Suppressor macrophage (primary cell): ENCODE measurements at places on chromosomes 4 and X.
A peak's percentile ranks its signal among the peaks of the same experiment; 100 is the strongest.

DNA sequence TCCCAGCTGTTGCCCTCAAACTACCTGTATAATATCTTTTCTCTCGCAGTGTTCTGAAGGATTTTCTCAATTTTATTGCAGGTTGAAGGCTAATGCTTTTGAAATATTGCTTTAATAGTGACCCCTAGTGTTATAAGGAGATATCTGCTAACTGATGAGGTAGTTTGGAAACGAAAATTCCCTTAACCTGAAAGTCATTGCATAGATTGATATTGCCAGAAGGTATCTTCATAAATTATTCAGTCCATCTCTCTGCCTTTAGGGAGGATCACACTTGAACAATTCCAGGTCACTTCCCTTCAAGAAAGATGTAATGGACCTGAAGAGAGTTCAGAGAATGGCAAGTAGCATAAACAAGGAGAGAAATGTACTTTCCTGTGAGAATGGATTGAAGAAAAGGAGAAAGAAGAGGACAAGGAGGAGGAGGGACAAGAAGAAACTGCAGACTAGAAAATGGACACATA lies 44.1 kb downstream of the TIGD4 start:
- peak; percentile 46 for DNase-seq

DNA sequence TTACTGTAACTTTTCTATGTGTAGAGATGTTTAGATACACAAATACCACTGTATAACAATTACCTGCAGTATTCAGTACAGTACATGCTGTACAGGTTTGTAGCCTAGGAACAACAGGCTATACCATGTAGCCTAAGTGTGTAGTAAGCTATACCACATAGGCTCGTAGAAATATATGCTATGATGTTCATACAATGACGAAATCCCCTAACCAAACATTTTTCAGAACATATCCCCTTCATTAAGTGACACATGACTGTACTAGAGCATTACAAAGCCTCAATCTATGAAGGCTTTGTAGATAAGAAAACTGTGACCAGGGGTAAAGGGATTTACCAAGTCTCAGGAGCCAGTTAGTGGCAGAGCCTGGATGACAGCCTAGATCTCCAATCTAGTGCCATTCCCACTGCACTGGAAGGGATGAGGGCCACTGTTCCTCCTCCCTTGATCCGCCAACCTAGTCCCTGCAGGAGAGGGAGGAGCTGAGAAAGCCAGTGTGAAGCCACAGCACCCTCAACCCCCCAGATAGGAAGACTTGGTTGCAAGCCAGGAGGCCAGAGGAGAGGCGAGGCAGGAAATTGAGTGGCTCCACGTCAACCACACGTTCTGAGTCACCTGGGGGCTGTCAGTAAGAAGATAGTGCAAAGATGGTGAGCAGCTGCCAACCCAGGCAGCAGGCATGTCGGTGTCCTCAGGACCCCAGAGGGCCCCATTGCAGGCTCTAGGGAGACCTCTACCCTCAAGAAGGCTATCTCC lies 227.7 kb downstream of the BCOR start:
- DNase-seq, result no peak

GRCh38 chr4:4695497-4695896 lies 153.6 kb upstream of the STX18 start:
- no peak for DNase-seq

- DNase-seq, result peak; percentile 67
Observed at GRCh38 chr4:159487284-159487747, 384.4 kb downstream of the RAPGEF2 start.

GRCh38 chr4:72858328-72858727 lies 211.2 kb downstream of the COX18 start:
- no peak for DNase-seq

DNA sequence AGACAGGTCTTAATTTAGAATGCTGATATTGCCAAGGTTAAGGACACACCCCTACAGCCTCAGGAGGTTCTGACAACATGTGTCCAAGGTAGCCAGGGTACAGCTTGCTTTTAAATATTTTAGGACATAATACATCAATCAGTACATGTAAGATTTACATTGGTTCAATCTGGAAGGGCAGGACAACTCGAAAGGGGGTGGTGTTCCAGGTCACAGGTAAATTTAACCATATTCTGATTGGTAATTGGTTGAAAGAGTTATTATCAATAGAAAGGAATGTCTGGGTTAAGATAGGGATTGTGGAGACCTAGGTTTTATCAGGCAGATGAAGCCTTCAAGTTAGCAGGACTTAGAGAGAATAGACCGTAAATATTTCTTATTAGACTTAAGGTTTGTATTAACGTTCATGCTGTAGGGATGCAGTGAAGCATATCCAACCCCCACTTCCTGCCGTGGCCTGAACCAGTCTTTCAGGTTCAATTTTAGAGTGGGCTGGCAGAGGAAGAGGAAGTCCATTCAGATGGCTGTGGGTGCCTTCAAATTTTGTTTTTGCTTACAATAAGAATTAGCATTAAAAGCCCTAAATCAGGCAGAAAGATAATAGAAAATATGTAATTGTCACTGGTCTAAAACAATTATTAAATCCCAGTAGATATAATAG lies 136.5 kb upstream of the GALNTL6 start:
- peak; percentile 2 for DNase-seq

GRCh38 chr4:35649778-35650177 lies 594.5 kb downstream of the ARAP2 start:
- peak; percentile 88 for DNase-seq

DNA sequence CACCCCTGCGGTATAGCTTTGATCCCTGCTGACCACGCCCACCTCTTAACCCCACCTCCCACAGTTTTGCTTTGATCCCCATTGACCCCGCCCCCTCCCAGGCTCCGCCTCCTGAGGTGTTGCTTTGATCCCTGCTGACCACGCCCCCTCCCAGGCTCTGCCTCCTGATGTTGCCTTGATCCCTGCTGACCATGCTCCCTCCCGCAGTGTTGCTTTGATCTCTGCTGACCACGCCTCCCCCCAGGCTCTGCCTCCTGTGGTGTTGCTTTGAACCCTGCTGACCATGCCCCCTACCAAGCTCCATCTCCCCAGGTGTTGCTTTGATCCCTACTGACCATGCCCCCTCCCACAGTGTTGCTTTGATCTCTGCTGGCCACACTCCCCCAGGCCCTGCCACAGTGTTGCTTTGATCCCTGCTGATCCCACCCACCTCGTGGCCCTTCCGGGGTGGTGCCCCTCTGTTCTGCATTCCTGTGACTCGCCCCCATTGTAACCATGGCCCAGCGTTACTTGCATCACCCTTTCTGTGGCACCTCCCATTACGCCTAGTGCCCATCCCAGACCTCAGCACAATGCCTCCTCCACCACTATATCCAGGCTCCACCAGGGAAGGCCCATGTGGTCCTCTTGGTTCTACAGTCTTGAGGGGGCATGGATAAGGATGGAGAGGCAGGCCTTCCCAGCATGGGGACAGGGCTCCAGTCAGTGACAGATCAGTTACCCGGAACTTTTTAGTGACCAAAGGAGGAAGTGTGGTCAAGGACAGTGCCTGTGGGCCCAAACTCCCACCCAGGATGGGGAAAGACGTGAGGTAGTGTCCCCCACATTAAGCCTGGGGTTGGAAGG lies 70.8 kb downstream of the ADRA2C start:
- peak; percentile 1 for DNase-seq

DNA sequence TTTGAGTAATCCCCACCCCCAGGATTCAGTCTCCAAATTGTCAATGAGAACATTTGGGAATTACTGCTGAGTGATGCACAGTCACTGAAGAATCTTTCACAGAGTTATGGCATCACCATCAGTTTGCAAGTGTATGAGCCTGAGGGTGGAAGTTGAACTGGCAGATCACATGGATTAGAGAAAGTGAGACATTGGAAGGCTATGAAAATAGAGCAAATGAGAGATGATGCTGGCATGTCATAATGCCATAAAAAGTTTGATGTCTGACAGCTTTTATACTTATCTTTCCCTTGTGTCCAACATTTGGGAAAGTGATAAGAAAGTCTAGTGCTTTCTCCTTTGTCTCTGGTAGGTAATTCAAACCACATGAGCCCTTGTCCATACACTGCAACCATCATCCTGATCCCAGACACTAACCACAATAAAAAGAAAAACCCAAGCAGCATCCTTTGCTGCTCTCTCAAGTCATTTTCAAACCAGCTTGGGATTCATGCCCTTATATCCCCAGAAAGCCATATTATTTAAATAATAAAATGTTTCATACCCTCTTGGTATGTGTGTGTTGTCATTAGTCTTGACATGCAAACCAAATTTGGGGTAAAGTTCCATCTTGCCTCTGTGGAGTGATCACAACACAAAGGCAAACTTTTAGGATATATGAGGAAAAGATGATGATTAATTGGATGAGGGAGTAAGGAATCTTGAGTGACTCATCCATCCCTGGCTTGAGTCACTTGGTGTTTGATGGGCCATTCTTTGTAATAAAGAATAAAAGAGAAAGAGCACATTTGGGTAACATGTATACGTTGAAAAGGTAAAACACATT lies 438.9 kb downstream of the GRXCR1 start:
- DNase-seq, result no peak

DNA sequence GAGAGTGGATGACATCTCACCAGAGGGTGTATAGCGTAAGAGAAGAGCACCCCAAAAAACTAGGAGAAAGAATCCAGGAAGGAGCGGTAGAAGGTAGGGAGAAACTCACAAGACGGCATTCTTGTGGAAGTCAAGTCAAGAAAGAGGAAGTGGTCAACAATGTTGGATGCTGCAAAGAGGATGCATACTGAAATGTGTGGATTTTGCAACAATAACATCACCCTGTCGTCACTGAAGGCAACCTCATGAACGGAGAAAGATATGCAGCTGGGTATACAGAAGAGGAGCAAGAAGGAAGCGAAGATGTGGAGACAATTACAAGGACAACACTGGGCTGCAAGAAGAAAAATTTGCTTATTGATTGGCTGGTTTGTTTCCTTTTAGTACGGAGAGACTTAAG lies 11.4 kb upstream of the TAPT1 start:
- DNase-seq, result peak; percentile 94

GRCh38 chr4:176404621-176405020 lies 84.9 kb downstream of the SPCS3 start:
- no peak for DNase-seq

DNA sequence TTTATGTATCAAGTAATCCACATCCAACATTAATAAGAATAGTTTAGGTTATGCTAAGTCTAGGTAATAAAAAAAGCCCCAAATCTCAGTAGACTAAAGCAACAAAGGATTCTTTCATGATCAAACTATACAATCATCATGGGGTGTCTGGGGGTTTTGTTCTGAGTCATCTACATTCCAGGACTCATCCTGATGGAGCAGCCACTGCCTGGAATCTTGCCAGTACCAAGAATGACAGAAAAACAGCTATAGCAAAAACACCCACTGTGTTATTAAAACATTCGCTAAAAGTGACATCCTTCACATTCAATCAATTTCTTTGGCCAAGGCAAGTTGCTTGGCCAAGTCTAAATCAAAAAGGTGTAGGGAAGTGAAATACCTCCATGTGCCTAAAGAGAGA lies 3.9 kb upstream of the ARHGEF38 start:
- DNase-seq, result no peak

DNA sequence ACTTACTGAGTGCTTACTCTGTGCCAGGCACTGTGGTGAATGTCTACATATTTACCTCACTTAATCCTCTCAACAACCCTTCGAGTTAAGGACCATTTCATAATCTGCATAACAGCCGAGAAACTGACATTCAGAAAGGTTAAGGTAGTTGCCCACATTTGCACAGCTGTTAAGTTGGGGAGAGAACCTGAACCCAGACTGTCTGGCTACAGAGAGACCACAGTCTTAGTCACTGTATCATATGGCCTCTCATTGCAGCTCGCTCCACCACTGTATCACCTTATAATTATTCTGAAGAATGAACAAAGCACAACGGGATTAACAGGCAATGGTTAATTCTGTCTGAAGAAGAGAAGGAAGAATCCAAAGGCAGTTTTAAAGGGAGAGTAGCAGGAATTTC lies 98.5 kb downstream of the ADGRA3 start:
- no peak for DNase-seq

DNA sequence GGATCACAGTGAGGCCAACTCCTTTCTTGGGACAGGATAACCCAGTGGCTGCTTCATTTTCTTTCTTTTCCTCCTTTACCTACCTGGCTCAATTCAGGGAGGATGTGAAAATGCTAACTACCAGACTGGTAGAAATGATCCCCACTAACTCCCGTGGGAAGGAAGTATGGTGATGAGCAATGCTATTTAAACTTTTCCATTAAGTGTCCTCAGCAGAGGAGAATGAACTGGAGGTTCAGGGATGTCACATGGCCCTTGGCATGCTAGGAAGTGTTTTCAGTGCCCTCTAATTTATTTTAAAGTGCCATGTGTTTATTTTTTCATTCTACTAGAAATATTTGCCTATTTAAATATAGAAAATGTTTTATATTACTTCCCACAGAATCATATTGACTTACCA lies 363.9 kb downstream of the PPP3CA start:
- peak; percentile 12 for DNase-seq

GRCh38 chr4:2036866-2037265 lies 22.3 kb upstream of the NAT8L start:
- peak; percentile 70 for DNase-seq

DNA sequence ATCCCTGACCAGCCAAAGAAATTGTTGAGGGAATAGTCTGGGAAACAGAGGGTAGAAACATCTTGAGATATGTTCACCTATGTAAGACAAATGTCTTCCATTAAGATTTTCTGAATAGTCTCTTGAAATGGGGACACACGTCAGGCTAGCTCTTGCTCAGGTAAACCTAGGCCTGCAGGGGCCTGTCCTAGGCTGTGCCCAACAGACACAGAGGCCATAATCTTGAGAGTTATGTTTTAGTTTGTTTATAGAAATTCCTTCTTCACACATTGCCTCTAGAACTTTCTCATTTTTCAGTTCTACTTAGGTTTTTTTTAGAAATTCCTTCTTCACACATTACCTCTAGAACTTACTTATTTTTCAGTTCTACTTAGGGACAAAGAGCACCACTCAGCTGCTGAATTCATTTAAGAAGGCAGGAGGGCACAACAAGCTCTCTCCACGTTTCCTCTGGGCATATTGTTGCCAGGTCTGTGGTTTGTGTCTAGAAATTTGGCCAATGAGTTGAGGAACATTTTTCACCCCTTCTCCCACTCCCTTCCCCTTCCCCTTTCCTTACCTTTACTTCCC lies 94.9 kb downstream of the ARHGAP24 start:
- no peak for DNase-seq

- no peak for DNase-seq
Observed at GRCh38 chrX:16524316-16524715, 125.6 kb upstream of the S100G start.

DNA sequence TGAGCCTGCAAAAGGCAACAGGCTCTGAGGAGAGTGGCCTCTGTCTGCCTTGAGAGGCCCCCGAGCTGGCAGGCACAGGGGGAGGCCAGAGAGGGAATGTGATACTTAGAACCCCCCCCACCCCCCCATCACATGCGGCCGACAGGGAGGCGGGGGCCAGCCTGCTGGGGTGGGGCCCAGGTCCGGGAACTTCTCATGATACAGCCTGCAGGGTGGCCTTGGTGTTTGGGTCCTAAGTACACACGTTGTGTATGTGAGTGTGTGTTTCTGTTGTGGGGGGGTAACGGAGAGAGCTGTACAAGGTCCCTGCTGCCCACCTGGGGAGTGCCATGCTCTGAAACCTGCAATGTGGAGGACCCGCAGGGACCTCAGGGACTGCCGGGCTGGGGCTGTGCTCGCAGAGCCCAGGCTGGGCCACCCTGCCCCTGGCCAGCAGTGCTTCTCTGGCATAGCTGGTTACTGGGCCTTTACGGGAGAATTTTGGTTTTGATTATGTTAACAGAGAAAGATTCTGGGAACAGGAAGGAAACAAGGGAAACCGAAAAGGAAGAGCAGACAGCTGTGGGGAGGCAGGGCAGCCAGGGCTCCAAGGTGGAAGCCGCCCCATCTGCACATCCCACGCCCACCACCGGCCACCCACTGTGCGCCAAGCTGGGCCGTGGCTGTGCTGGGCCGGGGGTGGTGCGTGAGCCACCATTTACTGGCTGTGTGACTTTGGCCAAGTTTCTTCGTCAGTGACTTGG lies 19.9 kb downstream of the SH3BP2 start:
- no peak for DNase-seq

GRCh38 chr4:19002170-19002569 lies 980.6 kb upstream of the LCORL start:
- DNase-seq, result no peak
